NCI-H1930 (cell line): ENCODE measurements at places on chromosomes 16 and 17.

DNA sequence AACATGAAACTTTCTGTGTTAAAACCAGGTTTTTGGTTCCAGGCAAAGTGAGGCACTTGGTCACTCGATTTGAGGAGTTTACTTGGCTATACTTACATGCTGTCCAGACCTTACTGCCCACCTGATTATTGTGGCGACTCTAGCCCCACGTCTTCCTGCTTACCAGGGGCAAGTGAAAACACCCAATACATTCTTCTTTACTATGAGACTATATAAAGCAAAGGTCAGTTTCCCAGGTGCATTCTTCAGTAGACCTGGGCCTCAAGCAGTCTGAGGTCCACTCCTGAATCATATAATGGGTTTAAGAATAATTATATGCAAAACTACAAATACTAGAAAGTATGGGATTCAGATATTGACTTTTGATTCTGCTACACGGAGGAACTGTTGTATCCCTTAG, 86.2 kb downstream of the EFCAB5 start:
- no peak for DNase-seq

GRCh38 chr16:67528222-67528869, at the start of gene RIPOR1:
RIPOR1 (plus strand) TSS chr16:67528829; CDS start chr16:67538447, 9,618 bp downstream.
- peak; percentile 13 for DNase-seq

- no peak for DNase-seq
Observed at GRCh38 chr16:69424935-69425784, 741 bp downstream of the CYB5B start.

GRCh38 chr16:79899316-79899715, 298.8 kb upstream of the MAF start:
- DNase-seq = no peak

DNA sequence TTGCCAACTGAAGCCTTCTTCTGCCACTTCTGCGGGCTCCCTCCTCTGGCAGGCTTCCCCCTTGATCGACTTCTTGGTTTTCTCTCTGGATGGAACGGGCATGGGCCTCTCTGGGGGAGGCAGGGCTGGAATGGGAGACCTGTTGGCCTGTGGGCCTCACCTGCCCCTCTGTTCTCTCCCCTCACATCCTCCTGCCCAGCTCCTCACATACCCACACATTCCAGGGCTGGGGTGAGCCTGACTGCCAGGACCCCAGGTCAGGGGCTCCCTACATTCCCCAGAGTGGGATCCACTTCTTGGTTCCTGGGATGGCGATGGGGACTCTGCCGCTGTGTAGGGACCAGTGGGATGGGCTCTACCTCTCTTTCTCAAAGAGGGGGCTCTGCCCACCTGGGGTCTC, 6.5 kb upstream of the LASP1NB start:
- no peak for DNase-seq

DNA sequence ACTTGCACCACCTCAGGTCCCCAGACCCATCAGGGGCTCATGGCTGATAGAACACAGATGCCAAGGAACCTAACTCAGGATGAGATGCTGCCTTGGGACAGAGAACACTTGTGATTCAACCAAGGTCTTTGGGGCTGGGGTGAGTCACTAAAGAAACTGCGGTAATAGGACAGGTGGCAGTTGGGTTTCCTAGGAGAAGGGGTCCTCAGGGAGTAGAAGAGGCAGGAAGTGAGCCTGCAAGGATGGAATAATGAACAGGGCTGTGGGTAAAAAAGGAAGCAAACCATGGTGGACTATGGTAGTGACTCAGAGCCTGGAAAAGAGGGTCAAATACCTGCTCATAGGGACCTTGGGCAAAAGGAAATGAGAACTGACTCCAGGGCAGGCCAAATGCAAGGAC, 6.5 kb upstream of the PNPO start:
- no peak for DNase-seq

GRCh38 chr17:68785565-68786486, 169.4 kb downstream of the ABCA8 start:
- DNase-seq = no peak

- no peak for DNase-seq
Observed at GRCh38 chr17:40564883-40565768, at the start of gene CCR7. CCR7 (minus strand) TSS chr17:40565472; CDS start chr17:40565409, 63 bp downstream.

- no peak for DNase-seq
Observed at GRCh38 chr17:73422121-73422520, 110.3 kb upstream of the CDC42EP4 start.

DNA sequence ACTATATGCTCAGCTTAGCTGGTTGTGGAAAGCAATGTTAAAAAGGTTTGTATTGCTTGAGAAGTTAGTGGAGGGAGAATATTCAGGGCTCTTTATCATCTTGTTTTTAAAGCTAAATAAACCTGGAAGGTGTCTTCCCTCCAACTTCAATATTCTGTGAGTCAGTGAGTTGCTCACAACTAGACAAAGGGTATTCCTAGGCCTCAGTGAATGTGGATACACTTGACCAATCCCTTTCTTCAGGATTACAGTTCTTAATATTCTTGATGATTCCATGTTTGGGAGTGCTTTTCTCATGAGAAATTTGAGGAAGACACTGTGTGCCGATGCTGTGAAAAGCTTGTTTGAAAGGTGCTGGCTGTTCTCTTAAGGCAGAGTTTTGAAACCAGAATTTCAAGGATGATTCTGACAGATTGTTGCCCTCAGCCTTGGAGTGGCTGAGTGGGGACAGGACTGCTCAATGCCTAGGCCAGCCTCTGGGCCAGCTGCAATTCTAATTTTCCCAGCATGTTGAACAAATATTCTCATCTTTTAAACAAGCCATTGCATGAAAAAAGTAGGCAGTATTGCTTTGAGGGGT, 30.1 kb downstream of the MAP2K4 start:
- no peak for DNase-seq

- DNase-seq = no peak
Observed at GRCh38 chr17:56121191-56122051, 31.9 kb upstream of the ANKFN1 start.

GRCh38 chr17:51508048-51508447, 247.7 kb downstream of the UTP18 start:
- DNase-seq = no peak

GRCh38 chr17:27578718-27579085, 52.3 kb upstream of the LGALS9 start:
- no peak for DNase-seq

DNA sequence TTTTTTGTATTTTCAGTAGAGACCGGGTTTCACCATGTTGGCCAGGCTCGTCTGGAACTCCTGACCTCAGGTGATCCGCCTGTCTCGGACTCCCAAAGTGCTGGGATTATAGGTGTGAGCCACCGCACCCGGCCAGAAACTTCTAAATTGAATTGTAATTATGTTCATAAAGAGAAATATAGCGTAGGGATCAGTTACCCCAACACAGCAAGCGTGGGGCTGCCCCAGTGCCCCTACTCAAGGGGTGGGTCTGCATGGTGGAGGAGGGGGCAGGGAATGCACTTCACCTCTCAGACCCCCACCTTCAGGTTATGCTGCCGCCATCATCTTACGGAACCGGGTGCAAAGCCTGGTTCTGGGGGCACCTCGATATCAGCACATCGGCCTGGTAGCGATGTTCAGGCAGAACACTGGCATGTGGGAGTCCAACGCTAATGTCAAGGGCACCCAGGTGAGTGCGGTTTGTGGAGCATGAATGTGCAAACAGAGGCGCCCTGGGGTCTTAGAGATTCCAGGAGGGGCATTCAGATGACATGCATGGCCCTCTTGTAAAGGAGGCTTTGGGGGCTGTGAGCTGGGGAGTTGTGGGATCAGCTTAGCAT, 18.0 kb downstream of the ITGAM start:
- no peak for DNase-seq
